ENCODE measurements at places on chromosomes 2 and 18.
A peak's percentile ranks its signal among the peaks of the same experiment; 100 is the strongest.

- no peak for DNase-seq
These were observed 24.0 kb downstream of the BIN1 start for GRCh38 chr2:127082974-127083373.

- no peak for DNase-seq
These were observed 194.1 kb downstream of the TPGS2 start for GRCh38 chr18:36634573-36635216.

GRCh38 chr2:40244251-40244650, 207.6 kb downstream of the SLC8A1 start:
- no peak for DNase-seq

- no peak for DNase-seq
These were observed at the start of gene TFPI for GRCh38 chr2:187554011-187554703. TSS of gene TFPI (minus strand) at chr2:187554435. CDS start at chr2:187503768, 50,667 bp downstream.

- DNase-seq = no peak
These were observed 31.4 kb upstream of the IL18RAP start for GRCh38 chr2:102391565-102391964.

DNA sequence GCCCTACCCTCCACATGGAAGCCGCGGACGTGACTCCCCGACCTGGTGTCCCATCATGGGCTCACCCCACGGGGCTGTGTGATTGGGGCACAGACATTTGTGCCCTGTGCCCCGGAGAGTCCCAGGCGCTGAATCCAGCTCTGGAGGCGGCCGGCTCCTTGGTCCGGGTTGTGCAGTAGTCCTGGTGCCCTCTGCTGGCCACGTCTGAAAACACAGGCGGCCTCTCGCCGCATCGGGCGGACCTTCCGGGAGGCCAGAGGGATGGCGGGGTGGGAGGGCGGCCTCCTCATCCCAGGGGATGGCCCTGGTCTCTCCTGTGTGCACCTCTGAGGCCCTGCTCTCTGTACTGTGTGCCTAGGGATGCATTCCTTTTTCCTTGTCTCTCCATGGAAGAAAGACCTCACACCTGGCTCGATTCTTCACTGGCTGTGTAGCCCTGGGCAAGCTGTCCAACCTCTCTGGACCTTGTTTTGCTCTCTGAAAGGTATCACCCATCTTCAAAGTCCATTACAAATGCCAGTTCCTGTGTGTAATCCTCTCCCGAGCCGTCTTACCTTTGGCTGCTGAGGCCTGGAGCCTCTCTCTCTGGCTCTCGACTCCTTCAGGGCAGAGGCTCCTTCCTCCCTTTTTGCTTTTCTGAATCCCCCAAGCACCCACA, 27.6 kb downstream of the CELF4 start:
- DNase-seq = peak; percentile 73

DNA sequence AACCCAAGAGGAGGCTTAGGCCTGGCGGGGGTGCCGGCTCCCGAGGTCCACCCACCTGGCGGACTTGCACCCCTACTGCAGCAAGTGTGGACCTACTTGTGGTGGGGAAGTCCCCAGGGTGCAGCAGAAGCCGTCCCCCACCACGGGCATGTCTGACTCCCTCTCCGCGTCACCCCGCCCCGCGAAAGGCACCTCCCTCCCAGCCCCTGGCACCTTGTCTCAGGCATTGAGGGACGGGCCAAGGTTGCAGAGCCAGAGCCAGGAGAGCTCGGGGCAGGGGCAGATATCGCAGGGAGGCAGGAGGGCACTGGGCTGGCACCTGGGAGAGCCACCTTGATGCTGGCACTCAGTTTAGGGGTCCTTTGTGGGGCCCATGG, 19.0 kb downstream of the CROCC2 start:
- no peak for DNase-seq

- no peak for DNase-seq
These were observed 203.4 kb downstream of the ASXL3 start for GRCh38 chr18:33781429-33781828.

GRCh38 chr18:50461251-50461650, 86.4 kb downstream of the SKA1 start:
- no peak for DNase-seq

GRCh38 chr2:203733684-203734083, 27.2 kb downstream of the CD28 start:
- DNase-seq = no peak

DNA sequence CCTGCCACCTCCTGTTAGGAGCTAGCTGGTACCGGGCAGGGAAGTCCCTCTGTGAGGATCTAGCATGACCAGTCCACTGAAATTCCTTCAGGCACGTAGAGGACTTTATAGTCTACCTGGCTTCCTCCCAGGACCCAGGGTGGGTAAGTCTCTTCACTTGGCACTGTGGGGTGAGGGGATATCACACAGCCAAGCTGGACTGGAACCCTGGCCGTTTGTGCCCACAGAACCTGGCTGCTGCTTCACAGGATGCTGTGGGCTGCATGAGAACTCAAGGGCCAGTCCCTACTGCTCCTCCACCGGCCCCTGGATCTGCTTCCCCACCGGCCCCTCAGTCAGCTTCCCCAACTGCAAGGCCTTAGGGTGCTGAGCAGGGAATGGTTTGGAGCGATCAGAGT, 35.8 kb downstream of the HS1BP3 start:
- no peak for DNase-seq

DNA sequence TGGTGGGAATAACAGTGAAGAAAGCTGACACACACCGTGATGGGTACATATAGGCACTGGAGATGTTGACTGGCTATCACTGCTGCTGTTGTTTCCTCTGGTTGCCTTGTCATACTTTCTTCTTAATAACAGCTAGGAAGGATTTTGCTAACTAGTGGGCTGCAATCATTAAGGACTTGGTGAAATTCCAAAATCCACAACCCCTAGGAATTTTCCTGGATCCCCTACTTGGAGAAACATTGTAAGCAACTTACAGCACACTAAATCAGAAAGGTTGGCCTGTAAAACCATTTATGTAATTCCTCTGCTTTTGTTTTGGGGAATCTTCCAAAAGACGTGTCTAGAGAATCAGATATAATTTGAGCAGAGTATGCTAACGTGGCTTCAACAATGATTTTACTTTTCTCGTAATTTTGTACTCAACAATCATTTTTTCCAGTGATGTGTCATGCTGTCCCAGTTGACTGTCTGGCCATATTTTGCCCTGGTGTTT, 8.0 kb upstream of the COL3A1 start:
- DNase-seq = no peak

DNA sequence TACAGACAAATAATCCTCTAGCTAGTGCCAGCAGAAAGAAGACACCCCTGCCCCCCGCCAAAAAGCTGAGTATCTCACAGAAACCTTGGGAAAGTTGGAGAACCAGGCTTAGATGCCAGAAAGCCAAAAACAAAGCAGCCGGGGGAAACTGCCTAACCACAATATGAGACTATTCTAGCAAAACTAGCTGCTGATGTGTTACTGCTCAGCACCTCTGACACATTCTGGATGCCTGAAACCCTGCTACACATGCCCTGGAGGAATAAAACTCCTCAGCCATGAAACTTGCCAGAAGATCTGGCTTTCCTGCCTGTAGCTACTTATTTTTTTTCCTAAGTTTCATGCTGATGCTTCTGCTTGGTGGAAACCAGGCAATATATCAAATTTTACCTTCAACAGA, 122.7 kb upstream of the GCFC2 start:
- DNase-seq = no peak

DNA sequence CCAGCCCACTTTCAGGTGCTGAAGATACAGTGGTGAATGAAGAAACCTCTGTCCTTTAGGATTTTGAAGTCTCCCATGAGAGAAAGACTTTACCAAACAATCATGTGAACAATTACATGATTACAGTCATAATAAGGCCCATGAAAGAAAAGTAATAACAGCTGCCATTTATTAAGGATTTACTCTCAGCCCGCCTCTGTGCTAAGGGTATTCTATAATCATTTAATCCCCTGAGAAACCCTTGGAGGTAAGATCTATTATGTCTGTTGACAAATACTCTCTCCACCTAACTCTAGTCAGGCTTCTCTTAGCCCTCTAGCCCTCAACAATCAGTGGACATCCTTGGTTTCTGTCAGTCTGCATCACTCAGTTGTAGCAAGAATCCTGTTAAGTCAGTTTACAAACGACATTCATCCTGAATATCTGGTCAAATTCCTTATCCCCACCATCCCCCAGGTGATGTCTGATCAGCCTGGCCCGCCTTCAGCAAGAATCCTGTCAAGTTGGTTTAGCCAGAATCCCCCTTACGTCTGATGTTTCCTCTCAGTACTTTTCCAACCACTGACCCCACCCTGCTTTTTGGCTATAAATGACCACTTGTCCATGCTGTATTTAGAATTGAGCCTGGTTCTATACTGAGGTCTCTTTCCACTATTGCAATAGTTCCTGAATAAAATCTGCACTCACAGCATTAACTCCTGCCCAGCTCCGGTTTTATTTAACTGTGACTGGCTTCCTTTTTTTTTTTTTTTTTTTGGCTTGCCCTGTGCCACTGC, 12.2 kb upstream of the SOCS6 start:
- no peak for DNase-seq

DNA sequence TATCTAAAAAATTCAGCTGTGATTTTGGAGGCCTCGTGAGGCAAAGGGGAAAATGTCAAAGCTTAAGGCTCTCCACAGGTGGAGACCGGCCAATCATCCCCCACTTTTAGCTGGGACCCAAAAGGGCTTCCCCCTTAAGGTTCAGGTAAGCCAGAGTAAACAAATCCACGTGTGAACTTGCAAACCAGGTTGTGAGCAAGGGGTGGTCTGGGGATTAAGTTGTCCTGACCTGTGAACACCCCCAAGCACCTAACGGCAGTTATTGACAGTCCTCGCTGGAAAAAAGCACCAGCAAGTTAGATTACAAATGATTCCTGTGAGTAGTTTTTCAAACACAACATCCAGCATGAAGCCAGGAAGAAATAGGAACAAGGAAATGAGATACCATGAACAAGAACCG, 42.9 kb downstream of the MYO7B start:
- no peak for DNase-seq

DNA sequence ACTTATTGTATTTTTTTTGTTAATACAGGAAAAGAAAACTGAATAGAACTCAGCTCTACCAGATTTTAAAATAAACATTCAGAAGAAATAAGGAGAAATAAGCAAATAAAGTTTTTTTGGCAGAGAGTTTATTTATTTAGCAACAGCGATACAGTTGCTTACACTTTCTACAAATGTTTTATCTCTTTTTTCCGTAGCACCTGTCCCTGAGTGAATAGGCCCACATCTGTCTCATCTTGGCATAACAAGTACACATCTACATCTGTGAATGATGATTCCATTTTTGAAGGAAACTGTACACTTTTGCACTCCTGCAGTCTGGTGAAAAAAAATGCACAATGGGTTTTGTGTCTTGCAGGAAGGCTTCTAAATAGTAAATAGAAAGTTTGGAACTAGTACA, 783.6 kb upstream of the ZEB2 start:
- no peak for DNase-seq

GRCh38 chr2:204032301-204032700, 95.7 kb downstream of the ICOS start:
- no peak for DNase-seq

DNA sequence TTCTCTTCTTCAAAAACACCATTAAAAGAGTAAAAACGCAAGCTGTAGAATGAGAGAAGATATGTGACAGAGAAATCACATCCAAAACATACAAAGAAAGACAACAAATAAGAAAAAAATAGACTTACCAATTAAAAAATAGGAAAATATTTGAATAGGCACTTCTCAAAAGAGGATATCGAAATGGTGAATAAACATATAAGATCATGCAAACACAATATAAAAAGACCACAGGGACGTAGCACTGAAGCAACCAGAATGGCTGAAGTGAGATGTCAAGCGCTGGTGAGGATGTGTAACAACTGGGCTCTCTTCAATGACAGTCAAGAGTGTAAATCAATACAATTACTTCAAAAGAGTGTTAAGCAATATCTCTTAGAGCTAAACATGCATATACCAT, 202.3 kb downstream of the ZBTB7C start:
- no peak for DNase-seq

DNA sequence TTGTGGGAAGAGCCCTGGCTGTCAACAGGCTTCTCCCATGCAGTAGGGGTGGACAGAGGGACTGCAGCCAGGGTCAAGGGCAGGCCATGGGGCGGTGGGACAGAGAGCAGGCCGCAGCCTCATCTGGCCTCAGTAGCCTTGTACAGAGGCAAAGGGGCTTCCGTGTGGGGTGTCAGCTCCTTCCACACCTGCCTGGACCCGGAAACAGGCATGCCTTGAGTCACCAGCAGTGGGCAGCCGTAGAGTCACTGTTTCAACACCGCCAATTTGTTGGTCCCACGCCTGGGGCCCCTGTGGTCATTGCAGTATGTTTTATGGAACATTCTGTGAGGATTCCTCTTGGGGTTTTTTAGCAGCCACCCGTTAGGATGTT, 173.0 kb downstream of the SMAD7 start:
- no peak for DNase-seq

GRCh38 chr2:229417176-229417575, 146.1 kb upstream of the PID1 start:
- DNase-seq = no peak

DNA sequence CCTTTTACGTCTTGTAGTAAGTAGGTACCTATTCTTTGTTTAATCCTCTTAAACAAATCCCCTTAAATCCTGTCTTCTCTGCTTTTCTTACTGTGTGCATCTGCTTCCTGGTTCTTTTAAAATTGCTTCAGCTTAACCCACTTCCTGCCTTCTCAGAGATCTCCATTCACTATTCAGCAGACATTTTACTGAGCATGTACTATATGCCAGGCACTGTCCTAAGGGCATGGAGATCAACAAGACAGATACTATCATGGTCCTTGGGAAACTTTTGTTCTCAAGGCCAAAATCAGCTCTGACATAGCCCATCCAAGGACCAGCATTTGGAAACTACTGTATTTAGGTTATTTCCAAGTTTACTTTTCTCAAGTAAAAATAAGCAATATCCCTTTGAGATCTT, 227.5 kb downstream of the TPGS2 start:
- DNase-seq = no peak

GRCh38 chr18:79373736-79374135, 22.0 kb upstream of the NFATC1 start:
- DNase-seq = no peak

DNA sequence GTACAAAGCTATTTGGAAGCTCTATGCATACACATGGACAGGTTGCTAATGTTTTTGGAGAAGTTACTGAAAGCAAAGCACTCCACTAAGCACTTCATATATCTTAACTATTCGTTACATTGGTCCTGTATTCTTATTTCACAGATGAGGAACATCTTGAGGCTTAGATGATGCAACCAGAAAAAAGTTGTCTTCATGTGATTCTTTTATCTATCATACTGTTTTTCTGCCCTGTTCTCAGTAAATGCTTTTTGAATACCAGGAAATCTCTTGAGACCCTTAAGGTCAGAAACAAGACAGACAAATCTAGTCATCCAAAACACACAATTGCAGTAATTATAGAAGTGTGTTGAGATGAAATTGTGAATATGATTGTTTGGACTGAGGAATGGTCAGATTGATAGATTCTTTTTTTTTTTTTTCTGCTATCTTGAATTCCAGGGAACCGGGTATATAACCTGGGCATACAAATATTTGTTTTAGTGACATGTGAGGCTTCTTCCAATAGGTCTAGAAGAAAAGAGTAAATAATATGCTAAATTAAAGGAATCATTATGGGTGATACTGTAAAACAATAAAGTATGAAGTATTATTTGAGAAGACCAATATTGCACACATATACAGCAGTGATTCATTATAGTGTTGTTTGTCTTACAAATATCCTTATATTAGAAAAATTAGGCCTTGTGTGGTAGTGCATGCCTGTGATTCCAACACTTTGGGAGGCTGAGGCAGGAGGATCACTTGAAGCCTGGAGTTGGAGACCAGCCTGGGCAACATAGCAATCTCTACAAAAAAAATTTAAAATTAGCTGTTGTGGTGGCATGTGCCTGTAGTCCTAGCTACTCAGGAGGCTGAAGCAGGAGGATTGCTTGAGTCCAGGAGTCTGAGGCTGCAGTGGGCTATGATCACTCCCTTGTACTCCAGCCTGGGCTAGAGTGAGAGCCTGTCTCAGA, 33.7 kb downstream of the EHBP1 start:
- DNase-seq = no peak

- no peak for DNase-seq
These were observed 55.5 kb downstream of the MARCHF4 start for GRCh38 chr2:216316743-216317142.
